Chondrocyte (in vitro differentiated cells): ENCODE measurements at places on chromosomes 5 and 9.

- no peak for DNase-seq
Measured at GRCh38 chr5:74402553-74402952, 238.0 kb downstream of the ENC1 start.

- DNase-seq = no peak
Measured at GRCh38 chr5:126692971-126693370, 84.0 kb upstream of the LMNB1 start.

DNA sequence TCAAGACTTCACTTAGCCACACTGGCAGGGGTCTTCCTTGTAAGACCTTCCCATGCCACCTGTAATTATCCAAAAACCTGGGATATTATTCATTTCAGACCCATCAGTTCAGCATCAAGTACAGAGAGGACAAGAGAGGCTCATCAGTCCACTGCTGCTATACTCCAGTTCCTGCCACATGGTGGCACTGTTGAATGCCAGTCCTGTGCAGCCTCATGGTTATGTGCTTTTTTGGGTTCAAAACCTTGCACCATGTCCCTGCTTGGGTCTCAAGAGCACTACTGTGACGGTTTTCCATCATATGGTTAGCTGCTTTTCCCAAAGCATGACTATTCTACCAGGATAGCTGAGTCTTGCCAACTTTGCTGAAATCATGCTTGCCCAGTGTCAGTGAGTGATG is 8.5 kb downstream of the PTGS1 start:
- no peak for DNase-seq

DNA sequence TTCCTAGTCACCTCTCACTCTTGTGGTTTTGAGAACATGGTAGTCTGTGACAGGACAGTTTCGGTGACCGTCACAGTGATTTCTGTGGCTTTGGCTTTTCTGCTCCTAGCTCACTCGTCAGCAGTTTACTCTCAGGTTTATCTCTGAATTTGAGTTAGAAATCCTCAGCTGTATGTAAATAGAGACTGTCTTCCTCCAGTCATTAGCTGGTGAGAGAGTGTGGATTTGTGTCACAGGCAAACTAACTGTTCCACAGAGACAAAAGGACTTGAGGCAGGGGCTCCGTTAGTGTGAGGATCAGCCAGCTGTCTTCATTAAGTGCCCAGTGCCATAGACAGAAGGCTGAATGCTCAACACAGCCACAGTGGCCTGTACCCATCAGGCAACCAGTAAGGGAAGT is 131.4 kb downstream of the CD180 start:
- DNase-seq = no peak

DNA sequence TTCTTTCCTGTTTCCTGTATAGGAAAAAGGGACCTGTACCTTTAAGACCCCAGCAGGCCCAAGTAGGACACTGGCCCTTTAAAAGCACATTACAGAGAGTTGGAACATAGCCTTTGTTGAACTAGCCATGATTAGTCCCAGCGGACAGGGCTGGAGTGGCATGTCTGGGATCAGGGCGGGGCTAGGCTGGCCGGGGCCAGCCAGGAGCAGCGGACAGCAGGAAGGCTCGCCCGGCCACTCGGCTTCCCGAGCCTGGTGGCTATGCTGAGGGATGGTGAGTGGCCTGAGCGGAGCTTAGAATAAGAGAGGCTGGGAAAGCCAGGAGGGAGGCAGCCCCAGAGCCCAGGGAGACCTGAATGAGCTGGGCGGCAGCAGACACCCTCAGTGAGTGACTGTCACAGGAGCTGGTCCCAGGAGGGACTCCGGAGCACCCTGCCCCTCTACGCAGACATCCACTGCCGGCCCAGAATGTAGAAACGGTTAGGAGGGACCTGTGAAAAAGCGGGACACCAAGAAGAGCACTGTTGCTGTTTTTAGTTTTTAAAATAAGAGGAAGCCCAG is 92.1 kb downstream of the DAB2IP start:
- no peak for DNase-seq

DNA sequence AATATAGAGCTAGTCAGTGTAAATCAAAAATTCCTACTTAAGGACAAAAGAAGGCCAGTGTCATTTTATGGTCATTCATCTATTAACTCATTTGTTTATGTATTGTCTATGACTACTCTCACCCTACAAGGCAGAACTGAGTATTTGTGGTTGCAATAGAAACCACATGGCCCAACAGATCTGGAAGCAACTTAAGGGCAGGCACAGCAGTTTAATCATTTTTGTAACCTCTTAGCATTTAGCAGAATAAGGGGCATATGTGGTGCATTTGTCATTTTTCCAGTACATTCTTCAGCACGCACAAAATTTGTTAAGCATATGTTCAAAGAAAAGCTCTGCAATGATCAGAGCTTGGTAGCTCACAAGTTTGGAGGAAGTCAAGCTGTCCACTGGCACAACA is 1.1 kb downstream of the FKBP15 start:
- DNase-seq = no peak

DNA sequence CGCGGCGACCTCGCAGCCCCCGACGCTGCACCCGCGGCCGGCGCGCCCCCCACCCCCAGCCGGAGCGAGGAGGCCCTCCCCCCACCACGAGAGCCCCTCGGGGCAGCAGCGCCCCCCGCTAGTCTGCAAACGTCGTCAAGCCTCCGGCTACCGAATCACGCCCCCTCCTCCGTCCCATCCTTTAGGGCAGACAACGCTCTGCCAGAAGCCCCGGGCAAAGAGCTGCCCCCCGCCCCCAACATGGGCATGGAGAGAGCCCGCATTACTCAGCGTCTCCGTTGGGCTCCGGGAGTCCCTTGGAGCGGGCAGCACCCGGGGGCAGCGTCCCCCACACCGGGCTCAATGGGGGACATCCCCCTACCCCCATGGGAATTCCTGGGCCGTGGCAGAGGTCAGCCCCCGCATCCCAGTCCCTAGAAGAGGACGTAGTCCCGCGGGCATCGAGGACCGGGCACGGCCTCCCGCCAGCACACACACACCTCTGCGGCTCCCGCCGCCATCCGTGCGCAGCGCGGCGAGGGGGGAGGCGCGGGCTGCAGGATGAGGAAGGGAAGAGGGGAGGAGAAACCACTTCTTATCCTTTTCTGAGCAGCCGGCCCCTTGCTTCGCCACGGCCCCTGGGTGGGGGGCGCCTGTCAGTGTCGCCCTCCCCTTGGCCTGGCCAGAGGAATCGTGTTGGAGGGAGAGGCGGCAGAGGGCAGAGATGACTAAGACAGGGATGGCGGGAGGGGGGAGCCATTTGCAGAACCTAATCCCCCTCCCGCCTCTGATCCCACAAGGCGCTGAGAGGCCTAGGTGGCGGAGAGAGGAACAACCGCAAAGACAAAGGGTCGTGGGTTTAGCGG is 750 bp downstream of the DNM1 start:
- DNase-seq = no peak

GRCh38 chr5:168670881-168671575 is 91.9 kb upstream of the PANK3 start:
- DNase-seq = peak; percentile 90

GRCh38 chr9:133144904-133145851 is 18.5 kb downstream of the GBGT1 start:
- no peak for DNase-seq

DNA sequence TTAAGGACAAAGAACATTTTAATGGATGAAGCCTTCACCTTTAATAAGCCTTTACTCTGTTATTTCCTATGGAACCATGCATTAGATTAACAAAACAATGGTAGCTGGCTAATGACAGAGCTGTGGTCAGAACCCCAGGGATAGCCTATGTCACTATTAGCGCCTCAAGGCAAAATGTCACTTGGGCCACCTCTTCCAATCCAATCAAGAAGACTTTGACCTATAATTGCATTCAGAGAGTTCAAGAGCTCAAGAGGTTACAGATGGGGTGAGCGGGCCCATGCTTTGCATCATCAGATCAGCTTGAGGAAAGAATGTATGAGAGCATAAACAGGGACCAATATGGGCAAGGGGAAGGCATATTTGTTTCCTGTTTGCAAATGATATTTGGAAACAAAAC is 425.1 kb downstream of the ARHGEF28 start:
- DNase-seq = no peak

GRCh38 chr9:79600466-79600865 is 28.7 kb downstream of the TLE4 start:
- no peak for DNase-seq

GRCh38 chr5:55904152-55904551 is 53.0 kb downstream of the IL31RA start:
- DNase-seq = no peak

DNA sequence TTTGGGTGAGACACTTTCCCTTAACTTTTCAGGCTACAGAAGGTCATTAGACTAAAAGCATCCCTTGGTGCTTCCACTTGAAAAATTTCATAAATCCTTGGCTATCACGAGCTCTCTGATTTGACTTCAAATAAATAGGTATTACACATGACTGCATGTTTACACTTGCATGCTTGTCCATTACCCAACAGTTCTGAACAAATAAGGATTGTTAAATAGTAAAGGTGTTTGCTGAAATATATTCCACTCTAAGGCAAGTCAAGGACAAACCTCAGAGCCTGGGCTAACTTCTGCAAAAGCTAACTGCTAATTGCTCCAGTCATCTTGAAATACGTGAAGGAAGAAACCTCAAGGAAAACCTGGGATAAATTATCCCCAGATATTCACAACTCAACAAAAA is 14.5 kb downstream of the FBXW2 start:
- DNase-seq = no peak

GRCh38 chr5:16144416-16144815 is 35.2 kb downstream of the MARCHF11 start:
- no peak for DNase-seq

DNA sequence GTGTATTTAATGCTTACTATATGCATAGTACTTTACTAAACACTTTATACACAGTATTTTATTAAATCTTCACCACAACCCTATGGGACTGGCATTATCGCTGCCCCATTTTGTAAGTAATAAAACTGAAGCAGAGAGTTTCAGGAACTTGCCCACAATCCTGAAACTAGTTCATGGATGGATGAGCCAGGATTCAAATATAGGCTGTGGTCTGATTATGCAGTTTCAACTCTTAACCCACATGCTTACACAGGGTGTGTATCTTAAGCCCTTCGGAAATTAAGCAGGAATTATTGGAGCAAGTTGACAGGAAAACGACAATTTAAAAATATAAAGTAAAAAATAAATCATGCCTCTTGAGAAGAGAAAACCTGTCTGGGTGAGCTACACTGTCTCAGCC is 109.0 kb downstream of the ATP10B start:
- DNase-seq = no peak

- no peak for DNase-seq
Measured at GRCh38 chr9:100222674-100223073, 123.6 kb downstream of the INVS start.

DNA sequence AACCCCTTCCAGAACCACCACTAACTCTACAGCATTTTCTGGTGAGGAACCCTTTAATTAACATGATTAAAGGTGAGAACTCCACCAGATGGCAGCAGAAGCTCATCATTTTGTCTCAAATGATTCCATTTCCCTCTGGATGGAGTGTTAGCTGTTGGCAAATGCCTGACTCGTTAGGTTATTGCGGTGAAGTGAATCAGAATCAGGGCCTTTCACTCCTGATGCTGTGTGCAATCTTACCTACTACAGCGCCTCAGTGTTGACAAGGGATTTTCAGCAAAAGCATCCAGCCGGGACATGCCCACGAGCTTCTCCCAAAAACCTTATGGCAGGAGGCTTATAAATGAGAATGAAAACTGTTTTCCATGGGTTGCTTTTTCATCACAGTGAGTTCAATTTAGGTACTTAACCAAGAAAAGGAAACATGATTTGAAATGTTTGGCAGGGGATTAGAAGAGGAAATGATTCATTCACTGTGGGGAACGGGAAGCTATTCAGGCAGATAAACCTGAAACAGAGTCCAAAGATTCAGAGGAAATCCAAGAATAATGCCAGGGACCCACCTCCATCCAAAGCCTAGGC is 48.0 kb upstream of the CAST start:
- DNase-seq = no peak

DNA sequence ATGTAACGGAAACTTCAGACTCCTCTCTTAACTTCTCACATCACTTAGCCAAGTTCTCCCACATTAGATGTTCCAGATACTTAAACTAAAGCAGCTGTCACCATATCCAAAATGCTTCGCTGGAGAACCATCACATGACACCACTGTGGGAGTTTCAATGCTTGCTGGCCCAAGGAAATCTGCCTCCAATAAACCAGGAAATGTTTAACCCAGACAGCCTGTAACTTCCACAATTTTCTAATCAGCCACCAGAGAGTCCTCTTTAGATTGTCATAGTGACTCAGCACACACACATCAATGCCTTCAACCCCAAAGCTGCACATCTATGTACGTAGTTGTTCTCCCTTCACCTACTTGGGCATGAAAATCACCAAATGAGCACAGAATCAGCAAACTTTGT is 118.7 kb downstream of the LPAR1 start:
- DNase-seq = no peak

- no peak for DNase-seq
Measured at GRCh38 chr5:154729613-154730012, 25.6 kb upstream of the LARP1 start.

- DNase-seq = no peak
Measured at GRCh38 chr5:62288118-62288517, 17.9 kb upstream of the KIF2A start.
